Activated T-cell treated with anti-CD3 and anti-CD28 coated beads, Interleukin-2, amount 50 U/mL, for 72 hours (primary cell): ENCODE measurements at places on chromosomes 16 and 17.
A peak's percentile ranks its signal among the peaks of the same experiment; 100 is the strongest.

DNA sequence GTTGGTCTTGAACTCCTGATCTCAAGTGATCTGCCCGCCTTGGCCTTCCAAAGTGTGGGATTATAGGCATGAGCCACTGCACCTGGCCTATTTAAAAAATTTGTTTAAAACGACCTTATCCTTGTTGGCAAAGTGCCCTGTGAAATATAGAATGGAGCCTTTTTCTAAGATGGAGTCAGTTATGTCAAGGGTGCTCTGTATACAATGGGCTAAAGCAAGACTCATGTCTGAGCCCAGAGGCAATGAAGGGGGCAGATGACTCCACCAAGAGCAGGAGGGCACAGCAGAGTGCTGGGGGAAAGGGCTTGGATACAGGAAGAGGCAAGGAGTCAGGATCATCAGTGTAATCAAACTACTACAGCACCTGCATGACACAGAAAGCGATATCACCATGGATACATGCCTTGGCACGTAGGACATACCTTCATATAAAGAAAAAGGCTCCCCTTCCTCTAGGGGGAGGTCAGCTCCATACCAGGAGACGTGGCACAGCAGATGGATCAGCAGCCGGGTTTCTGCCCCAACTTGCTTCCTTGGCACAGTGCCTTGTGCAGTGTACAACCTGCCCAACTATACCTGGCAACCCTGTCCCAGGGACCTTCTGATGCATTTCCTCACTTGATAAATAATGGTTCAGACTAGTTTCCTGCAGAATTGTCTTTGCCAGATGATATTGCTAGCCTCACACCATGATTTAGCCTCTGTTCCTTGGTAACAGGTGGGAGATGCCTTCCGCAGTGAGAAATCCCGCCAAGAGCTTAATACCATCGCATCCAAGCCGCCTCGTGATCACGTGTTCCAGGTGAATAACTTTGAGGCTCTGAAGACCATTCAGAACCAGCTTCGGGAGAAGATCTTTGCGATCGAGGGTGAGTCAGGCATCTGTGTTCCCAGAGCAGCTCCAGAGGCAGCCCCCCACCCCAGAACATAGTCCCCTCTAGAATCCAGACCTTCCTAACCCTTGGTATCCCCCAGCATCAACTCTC lies 15.3 kb downstream of the ITGAM start:
- no peak for DNase-seq

- DNase-seq = peak; percentile 79
These were observed 7.4 kb upstream of the ABR start for GRCh38 chr17:1186923-1187771.

DNA sequence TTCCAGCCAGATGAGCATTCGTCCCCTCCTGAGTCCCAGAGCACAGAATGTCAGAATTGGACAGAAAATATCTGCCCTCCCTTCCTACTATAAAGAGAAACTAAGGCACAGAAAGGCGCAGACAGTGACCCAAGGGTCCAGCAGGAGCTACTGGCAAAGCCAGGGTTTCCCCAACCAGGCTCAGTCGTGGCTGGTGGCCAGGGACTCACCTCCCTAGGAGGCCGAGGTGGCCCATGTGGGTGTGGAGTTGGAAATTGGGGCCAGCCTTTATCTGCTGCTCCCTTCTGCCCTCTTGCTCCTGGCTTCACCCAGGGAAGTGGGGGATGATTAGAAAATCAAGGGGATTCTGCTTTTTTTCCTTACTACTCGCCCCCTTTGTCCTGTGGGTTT lies 1.1 kb downstream of the DRC7 start:
- no peak for DNase-seq

- DNase-seq = peak; percentile 89
These were observed 22.1 kb downstream of the COX4I1 start for GRCh38 chr16:85821390-85822135.

GRCh38 chr17:54270499-54270898 lies 447.8 kb downstream of the KIF2B start:
- no peak for DNase-seq

GRCh38 chr17:1413281-1413791 lies 13.3 kb upstream of the YWHAE start:
- no peak for DNase-seq

DNA sequence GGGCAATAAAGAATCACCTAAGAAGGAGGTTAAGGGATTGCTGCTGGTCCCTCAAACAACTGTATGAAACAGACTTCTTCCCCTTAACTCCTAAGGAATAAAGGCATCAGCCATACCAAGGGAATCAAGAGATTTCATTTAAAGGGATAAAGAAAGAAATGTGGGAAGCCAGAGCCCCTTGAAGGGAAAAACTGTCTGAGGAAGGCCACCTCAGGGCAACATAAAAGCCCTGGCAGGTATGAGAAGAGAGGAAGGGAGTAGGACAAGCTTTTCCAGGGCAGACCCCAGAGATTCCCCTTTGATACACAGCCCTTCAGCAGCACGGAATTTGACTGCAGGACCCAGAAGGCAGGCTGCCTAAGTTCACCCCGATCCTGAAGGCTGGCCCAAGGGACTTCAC lies 43.5 kb downstream of the COG7 start:
- DNase-seq = no peak

DNA sequence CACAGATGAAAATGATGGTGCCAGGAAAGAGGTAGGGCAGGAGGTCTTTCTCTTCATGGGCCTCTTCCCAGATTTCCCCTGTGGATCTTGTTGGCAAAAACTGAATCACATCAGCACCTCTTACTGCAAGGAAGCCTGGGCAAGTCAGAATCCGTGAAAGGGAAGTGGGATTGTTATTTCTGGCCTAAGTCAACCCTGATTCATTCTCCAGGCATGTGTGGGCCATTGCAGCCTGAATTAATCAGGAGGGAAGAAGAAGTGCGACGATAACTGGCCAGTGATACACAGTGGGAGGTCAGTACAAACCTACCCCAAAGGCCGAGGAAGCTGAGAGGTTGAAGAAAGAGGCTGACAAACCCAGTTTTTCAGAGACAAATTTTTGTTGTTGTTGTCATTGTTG lies 17.9 kb upstream of the NSMCE1 start:
- DNase-seq = no peak
